ENCODE measurements at places on chromosomes 16 and 17.

- DNase-seq = no peak
Observed at GRCh38 chr16:74070237-74070636, 226.4 kb upstream of the PSMD7 start.

DNA sequence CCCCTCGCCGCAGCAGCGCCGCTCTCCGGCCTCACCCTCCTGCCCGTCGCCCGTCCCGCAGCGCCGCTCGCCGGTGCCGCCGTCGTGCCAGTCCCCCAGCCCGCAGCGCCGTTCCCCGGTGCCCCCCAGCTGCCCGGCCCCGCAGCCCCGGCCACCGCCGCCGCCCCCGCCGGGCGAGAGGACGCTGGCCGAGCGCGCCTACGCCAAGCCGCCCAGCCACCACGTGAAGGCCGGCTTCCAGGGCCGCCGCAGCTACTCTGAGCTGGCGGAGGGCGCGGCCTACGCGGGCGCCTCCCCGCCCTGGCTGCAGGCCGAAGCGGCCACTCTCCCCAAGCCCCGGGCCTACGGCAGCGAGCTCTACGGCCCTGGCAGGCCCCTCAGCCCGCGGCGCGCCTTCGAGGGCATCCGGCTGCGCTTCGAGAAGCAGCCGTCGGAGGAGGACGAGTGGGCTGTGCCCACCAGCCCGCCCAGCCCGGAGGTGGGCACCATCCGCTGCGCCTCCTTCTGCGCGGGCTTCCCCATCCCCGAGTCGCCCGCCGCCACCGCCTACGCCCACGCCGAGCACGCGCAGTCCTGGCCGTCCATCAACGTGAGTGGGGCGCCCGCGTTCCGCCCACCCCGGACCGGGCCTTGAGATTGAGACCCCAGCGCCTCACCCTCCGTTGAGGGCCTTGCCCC lies 15.0 kb downstream of the TBKBP1 start:
- no peak for DNase-seq

- DNase-seq = peak; percentile 26
Observed at GRCh38 chr17:64063766-64064224, 43.4 kb upstream of the ICAM2 start.

DNA sequence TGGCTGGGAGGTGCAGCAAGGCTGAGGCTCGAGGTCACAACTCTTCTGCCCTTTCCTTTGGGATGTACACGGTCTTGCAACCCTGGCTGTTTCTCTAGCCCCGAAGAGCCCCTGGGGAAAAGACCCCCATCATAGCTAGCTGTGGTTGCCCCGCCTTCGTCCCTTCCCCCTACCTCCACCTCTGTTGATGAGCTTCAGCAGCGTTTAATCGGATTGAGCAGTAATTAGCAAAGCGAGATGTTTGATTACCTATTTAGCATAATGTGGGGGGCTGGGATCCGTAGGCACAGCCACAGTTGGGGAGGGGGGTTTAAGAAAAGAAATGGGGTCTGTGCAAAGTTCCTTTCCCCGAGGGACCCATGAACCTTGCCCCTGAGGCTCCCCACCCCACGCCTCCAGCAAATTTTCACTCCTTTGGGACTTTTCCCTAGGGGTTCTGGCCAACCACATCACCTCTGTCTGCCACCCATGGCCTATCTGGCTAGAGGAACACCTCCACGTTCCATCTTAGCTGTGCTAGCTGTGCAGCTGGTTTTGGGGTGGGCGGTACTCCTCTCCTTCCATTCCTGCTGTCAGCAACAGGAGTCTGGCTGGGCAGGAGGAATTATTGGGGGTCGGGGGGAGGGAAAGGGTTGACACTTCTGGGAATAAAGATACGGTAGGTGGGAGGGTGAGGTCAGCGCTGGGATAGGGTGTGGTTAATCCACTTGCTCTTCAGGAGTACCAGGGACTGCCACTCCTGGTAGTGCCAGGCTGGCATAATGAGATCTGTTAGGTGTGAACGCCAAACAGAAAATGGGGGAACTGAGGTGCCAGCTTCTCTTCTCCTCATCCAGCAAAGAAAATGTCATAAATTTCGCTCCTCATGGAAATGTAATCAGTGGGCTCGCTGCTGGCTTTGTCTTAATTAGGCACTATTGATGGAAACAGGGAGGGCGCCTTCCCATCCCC lies 1.3 kb upstream of the DNAH2 start:
- DNase-seq = no peak

- no peak for DNase-seq
Observed at GRCh38 chr17:68102318-68102758, 66.8 kb downstream of the KPNA2 start.

DNA sequence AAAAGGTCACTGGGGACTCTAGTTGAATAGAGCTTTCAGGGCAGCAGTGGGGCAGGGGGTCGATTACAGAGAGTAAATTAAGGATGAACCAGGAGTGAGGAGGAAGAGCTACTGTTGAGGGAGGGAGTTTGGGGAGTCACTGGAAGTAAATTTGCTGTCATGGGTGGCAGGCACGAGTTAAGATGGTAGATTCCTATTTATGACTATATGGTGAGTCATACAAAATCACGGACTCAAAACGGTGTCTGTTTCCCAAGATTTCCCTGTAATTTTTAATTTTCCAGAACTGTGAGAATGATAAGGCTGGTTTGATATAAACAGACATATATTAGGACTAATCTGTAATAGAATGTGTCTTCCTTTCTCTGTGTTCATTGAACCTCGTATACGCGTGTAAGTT lies 287.6 kb upstream of the GOT2 start:
- DNase-seq = no peak

DNA sequence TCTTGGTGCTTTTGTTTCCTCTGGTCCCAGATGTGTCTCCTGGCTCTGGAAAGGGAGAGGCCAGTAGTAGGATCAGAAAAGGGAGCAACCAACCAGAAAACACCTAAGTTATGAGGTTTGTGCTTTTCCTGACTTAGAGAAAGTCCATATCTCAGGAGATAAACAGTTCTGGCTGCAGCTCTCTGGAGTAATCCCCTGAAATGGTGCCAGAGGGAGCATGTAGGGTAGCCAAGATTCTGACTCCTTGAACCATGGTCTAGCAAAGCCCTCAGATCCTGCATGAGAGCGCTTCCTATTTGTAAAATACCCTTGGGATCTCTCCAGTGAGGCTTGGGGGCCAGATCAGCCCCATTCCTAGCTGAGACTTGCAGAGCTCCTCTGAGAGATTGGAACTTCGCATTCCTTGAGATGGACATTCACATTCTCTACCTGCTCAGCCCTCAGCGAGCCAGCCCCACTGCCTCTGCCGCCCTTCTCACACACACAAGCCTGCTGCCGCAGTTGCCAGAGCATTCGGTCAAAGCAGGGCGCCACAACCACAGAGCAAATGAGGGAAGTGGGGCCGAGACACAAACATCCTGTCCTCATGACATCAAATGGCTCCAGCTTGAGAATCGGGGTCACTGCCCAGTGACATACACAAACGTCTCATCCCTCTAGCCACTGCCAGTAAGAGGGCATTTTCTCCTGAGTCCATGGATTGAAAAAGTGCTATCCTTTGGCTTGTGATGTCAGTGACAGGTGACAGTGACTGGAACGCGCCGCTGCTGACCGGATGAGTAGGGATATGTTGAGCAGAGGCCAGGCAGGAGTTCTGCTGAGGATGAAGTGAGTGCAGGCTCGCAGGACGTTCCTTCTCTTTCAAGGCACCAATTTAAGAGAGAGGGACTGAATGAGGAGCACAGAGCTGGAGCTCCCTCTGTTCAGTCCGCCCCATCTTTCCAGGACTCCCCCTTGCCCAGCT lies 5.0 kb downstream of the ABHD15 start:
- no peak for DNase-seq

GRCh38 chr17:9239246-9239792 lies 218.0 kb downstream of the NTN1 start:
- no peak for DNase-seq

GRCh38 chr17:68296217-68297191 lies 5.2 kb downstream of the ARSG start:
- DNase-seq = peak; percentile 31

DNA sequence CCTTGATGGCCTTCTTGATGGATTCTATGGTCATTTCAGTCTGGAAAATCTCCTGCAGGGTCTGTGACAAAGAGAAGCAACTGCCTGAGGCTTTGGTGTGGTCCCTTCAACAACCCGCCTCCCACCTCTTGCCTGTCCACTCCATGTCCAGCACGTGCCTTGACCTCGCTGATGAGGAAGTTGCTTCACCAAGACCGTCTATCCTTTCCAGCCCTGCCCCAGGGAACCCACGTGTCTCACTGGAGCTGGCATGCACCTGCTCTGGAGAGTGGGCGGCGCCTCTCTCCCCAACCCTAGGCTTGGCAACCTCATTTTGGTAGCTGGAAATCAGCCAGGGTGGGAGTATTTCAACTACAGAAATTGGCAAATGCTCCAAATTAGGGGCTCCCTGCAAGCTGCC lies 32.6 kb downstream of the TEKT3 start:
- no peak for DNase-seq

DNA sequence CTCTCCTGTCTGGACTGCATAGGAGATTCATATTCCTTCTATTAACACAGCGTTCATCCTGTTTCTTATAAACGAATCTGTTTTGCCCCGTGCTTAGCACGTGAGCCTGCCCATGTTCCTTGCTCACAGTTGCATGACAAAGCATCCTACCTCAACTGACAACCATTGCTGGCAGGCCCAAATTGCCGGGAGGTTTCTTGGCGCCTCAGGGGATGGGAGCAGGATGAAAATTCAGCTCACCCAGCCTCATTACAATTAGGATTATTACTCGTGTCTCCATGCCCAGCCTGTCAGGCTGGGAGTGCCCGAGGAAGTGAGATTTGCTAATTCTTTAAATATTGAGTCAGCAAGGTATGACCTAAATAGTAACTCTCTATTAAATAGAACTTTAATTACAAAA lies 36.7 kb upstream of the HELZ start:
- DNase-seq = no peak

- no peak for DNase-seq
Observed at GRCh38 chr17:75779987-75780889, 4.4 kb upstream of the UNK start.

- DNase-seq = peak; percentile 43
Observed at GRCh38 chr17:79393358-79394052, 217.3 kb downstream of the RBFOX3 start.

DNA sequence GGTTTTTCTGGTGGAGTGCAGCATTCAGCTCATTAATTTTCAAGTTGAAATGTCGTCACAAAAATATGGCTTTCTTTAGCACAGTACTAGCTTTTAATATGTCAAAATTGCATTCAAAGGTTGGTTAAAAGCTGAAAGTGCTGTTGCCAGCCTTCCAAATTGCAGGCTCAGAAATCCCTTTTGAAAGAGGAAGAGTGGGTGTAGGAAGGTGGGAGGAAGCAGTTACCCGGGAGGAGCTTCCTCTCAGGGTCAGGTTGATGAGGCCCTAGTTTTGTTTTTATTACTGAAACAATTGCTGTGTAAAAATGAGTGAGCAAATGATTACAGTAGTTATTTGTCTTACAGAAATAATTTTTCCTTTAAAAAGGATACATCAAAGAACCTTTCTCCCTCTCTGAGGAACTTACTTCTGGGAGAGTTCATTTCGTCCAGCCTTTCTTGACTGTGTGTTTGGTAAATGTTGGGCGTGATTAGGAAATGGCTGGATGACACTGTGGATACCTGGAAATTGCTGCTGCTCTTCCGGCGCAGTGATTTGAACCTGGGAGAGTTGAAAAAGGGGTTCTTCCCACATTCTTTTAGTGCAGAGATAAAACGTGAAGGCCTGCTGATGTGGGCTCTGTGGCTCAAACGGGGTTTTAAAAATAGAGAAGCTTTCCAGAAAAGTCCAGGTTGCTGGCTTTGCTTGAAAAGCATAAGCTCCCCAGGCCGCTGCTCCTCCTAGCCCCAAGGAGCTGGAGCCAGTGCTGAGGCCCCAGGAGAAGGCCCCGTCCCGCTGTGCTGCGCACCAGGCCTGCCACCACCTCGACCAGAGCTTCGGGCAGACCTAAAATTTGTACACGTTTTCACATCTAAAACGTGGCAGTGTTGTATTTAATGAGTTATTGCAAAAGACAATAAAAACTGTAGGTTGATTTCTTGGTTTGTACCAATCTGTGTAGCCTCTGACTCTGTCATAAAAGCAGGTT lies 41.7 kb downstream of the SEC14L1 start:
- no peak for DNase-seq

DNA sequence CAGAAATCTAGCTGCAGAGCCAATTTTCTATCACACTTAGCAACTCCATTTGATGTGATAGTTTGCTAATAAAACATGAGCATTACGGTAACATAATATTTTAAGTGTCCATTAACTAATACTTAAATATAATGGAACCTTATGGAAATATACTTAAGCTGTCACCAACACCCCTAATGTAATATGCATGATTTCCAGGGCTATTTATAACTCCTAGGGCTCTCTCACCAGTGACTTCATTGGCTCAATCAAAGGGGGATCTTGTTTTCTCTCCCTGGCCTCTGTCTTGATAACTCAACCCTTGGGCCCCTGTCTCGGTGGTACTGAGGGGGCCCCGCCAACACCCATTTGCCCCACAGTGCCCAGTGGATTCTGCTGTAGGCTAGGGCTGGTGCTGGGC lies 170.4 kb downstream of the SALL1 start:
- DNase-seq = no peak

- no peak for DNase-seq
Observed at GRCh38 chr17:43373356-43373755, 25.4 kb upstream of the ARL4D start.

GRCh38 chr17:75869282-75870141 lies 8.9 kb downstream of the TRIM47 start:
- DNase-seq = no peak

GRCh38 chr16:64773184-64773583 lies 348.7 kb downstream of the CDH11 start:
- no peak for DNase-seq

DNA sequence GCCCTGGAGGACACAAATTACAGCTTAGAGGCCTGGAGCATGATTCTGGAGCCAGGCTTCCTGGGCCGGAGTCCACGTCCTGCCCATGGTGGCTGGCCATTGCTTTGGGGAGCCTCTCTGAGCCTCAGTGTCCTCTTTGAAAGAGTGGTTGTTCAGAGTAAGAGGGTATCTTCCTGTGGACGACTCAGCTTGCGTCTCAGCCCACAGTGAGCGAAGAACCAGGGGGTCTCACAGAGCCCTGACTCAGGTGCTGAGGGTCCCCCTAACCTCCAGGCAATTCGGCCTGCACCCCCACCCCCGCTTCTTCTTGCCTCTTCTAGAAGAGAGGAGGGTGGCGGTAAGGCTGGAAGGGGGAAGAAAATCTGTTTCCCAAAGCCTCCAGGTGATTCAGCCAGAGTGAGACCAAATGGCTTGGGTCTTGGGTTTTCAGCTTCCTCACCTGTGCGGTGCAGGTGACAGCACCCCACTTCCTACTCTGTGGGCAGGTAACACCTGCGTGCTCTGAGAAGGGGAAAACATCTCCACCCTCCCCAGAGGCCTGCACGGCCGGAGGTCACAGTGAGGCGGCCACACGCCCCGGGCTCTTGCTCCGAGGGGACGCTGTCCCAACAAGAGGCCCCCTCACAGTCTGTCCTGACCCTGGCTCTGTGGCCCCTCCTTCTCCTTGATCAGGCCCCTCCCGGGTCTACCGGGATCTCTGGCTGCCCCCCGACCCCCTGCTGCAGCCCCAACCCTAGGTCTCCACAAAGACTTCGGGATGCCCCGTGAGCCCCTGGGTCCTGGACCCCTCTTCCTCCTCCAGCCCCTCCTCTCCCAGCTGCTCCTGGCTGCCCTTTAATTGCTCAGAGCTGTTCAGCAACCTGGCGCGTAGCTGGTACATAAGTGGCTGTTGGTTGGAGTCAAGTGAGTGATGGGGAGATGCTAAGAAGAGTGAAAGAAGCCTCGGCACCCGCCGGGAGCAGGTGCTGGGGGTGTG lies 119.2 kb downstream of the METRNL start:
- DNase-seq = no peak
